ENCODE measurements at places on chromosomes 12 and 14.

- DNase-seq, result no peak
Measured at GRCh38 chr12:29996993-29997392, 213.3 kb upstream of the TMTC1 start.

DNA sequence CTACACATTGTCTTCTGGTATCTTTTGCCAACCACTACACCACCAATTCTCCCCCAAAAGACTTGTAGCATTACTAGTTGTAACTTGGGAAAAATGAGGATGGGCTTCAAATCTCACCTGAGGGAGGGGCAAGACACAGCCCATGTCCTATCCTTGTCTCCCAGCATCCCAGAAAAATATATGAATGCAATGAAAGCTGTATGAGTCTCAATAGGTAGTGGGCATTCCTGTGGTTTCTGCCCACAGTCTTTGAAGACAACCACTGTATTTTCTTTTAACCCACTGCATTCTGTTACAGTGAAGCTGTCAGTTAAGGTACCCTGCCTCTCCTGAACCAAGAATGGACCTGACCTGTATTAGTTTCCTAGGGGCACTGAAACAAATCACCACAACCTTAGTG, 336.2 kb upstream of the TMPO start:
- DNase-seq, result no peak

DNA sequence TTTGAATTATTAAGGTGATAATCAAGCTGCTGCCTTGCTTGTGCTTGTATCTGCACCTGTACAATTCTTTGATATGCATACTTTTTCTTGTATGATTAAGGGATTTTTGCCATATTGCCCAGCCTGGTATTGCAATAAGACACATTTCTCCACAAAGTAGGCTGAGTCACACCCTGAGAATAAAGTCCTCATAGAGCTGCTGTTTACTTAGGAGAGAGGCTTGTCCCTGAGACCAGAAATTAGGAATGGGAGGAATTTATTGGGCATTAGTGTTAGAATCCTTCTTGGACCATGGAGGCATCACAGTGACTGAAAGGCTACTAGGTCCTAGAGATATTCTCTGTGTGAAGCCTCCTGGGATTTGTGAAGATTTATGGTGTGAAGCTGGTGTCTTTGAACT, 506.8 kb upstream of the FBXO33 start:
- DNase-seq, result no peak

GRCh38 chr12:104846056-104846767, 111.9 kb downstream of the SLC41A2 start:
- no peak for DNase-seq

DNA sequence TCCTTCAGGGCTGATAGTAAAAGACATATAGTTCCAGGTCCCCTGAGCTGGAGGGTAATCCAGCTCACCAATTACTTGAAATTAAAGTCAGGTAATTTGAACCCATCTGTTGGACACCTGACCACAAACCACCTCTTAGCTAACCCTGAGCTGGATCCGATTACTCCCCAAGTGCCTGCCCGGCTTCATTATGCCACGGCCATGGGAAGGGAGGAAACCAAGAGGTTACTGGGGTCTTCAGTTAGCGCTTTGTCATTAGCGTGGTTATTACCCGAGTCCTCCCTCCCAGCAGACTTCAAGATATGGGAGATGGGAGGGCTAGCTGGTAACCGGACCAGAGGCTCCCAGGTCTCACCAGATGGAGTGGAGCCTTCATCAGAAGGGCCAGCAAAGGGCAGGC, 1071.4 kb downstream of the BCL11B start:
- no peak for DNase-seq

DNA sequence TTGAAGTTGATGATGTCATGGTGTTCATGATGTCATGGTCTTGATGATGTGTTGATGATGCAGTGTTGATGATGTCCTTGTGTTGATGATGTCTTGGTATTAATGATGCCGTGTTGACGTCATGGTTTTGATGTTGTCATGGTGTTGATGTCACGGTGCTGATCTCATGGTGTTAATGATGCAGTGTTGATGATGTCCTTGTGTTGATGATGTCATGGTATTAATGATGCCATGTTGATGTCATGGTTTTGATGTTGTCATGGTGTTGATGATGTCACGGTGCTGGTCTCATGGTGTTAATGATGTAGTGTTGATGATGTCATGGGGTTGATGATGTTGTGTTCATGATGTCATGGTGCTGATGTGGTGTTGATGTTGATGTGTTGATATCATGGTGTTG, 48.0 kb upstream of the RIMBP2 start:
- DNase-seq, result no peak

DNA sequence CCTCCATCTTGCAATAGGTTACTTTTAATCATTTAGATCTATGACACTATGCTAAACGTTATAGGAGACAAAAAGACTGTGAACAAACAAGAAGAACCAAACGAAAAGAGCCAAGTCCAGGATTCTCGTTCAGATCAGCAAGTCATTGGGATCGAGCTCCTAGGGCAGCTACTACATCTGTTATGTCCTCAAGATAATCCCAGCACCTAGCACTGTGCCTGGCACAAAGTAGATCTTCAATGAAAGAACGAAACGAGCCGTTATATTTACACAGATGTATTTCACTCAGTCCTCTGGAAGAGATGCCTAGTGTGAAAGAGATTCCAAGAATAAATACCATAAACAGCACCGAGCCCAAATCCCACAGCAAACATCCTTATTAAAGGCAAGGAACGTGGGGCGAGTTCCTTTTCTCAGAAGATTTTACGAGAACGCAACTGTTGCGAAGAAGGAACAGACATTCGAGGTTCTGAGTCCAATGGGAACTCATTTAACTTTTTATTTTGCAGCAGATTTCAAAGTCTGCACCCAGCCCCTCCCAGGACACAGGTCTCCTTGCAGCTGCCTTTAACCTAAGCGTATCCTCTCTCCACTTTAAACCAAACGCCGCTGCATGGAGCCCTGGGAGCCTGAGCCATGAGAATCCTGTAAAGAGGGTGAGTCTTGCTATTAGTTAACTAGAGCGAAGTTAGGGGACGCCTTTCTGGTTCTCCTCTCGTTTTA, 544 bp upstream of the TDP1 start:
- no peak for DNase-seq

- no peak for DNase-seq
Measured at GRCh38 chr12:126570566-126570965, 1505.3 kb downstream of the AACS start.

GRCh38 chr12:30696103-30696408, 387 bp upstream of the IPO8 start:
- DNase-seq, result no peak

DNA sequence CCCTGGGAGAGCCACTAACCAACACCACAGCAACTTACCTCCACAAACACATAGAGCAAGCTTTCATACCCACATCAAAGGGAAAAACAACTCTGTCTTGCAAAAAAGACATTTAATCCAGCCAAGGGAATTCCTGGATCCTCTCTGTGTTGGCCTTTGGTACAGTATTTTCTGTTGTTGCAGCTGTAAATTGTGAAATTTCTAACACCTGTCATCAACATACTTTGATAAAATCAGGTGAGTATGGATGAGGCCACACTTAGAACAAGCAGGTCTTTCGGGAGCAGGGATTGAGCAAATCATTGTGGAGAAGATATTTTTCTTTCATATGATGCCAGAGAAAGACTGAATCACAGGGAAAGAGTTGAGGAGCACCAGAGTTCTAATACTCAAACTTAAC, 89.3 kb downstream of the SPTSSA start:
- no peak for DNase-seq

DNA sequence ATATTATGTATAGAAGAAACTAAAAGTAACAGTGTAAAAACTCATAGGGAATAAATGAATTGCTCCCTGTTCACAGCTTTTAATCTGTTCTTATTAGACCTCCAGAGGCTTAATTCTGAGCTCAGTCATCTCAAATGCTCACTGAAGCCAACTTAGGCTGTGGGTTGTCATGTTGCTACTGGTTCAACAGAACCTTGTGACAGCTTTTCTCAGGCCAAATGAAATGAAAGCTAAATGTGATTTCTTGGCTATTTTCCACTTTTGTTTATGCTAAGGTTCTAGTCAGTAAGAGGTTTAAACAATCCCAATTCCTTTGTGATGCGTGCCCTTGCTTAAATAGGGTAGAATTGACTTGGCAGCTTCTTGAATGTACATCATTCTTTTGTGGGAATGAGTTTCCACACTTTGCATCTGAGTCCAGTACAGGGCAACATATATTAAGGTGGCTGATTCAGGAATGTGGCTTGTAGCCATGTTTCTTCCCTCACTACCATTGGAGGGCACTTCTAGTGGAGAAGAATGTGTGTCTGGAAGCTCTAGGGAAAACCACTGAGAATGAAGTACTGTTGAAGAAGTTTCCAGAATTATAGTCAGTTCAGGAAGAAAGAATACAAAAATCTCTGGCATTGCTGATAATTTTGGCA, 156.4 kb downstream of the NEDD1 start:
- DNase-seq, result no peak

GRCh38 chr14:64225151-64225757, 68.9 kb downstream of the ESR2 start:
- no peak for DNase-seq

GRCh38 chr12:121131941-121132341, 735 bp upstream of the P2RX7 start:
- no peak for DNase-seq

DNA sequence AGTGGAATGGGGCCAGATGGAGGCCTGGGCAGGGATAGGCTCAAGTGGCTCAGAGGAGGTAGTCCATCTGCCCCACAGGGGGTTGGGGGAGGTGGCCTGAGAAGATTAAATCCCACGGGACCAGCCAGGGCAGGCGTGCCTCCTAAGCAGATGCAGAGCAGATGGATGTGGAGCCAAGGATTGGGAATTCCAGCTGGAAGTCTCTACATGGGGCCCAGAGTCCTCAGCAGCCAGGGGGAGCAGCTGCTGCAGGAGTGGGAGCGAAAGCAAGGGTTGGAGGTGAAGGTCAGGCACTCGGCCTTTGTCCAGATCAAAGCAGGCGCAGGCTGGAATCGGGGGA, 42.4 kb upstream of the VRK1 start:
- DNase-seq, result no peak

- DNase-seq, result no peak
Measured at GRCh38 chr12:48972213-48972951, 847 bp upstream of the WNT10B start.

GRCh38 chr12:74541074-74541473, 3.4 kb downstream of the ATXN7L3B start:
- no peak for DNase-seq

GRCh38 chr12:63319386-63319785, 168.4 kb upstream of the AVPR1A start:
- DNase-seq, result no peak

DNA sequence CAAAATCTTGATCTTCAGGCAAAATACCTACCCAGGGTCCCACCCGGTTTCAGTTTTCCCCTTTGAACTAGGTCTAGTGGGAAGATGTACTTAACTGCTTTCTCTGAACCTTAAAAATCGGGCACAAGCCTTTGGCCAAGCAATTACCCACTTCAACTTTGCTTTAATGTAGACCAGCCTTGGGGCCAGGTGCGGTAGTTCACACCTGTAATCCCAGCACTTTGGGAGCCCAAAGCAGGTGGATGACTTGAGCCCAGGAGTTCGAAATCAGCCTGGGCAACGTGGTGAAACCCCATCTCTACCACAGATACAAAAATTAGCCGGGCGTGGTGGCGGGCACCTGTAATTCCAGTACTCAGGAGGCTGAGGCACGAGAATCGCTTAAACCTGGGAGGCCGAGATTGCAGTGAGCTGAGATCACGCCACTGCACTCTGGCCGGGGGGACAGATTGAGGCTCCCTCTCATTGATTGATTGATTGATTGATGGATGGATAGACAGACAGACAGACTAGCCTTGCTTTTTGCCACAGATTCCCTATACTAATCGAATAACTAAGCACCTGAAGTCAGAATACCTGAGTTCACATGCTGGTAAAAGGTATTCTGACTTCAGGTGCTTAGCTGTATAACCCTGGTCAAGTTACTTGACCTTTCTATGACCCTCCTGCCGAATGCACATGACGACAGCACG, 1.9 kb downstream of the CLIP1 start:
- DNase-seq, result no peak

DNA sequence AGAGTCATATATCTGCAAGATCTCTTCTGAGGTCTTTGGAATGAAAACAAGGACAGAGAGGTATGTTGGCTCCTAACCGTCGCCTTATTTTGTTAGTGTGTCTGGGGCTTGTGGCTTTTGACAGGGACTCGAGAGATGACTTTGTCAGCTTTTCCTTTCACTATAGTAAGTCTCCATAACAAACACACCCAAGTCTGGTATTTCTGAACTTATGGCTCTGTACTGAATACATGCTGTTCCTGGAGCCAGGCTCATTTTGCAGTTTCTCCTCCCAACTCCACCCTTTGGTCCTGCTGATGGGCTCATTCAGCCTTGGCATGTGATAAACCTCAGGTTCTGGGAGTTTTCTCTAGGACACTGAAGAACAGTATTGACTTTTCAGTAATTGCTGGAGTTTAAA, 27.7 kb upstream of the TMED10 start:
- DNase-seq, result no peak

DNA sequence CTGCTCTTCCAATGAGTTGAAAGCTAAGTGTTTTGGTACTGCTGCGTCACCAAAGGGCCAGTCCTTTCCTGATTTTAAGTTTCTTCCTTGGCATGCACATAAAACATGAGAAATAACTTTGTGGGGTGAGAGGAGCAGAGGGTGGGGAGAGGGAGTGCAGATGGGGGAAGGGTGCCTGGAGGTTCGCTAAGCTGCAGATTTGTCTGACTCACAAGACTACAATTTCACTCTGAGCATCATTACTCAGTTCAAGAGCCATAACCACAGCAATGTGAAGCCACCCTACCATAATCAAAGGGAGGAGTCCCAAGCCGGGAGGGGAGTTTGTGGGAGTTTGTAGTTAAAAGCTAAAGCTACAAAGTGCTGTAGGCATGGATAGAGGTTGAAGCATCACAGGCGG, 136.1 kb downstream of the ANO2 start:
- no peak for DNase-seq

GRCh38 chr14:75399843-75400775, 27.7 kb upstream of the JDP2 start:
- peak; percentile 14 for DNase-seq

DNA sequence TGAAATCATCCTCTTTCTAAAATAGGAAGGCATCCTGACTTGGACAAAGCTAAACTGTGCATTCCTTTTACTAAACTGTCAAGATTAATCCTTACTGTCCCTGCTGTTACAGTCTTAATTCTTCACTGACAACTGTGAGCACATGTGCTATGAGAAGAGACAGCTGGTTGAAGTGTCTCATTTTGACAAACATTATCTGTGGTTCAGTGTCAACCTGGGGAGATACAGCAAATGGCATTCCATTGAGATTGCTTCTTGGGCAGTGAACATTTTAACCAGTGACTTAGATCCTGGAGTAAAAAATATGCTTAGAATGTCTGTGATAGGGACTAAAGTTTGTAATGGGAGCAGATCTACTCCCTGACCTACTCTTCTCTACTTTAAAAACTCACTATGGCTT, 552.6 kb upstream of the ATP2B1 start:
- DNase-seq, result no peak
